ENCODE measurements at places on chromosomes 2 and 18.
A peak's percentile ranks its signal among the peaks of the same experiment; 100 is the strongest.

DNA sequence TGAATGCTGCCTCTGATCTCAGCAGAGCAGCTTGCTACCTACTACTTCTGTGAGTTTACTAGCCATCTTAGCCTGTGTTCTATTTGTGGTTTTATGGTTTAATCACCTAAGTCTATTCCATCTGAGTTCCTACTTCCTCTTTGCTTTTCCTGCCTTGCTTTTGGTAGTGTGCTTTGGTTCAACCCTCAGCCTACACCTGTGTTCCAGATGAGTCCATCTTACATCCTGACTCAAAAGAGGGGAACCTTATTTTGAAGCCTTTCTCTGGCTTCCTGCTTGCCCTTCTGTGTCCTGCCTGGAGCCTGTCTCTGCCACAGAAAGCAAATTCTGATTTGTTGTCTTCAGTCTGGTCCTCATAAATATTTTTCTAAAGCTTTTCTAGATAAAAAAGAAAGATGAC lies 530.3 kb upstream of the MEX3C start:
- peak; percentile 87 for DNase-seq

DNA sequence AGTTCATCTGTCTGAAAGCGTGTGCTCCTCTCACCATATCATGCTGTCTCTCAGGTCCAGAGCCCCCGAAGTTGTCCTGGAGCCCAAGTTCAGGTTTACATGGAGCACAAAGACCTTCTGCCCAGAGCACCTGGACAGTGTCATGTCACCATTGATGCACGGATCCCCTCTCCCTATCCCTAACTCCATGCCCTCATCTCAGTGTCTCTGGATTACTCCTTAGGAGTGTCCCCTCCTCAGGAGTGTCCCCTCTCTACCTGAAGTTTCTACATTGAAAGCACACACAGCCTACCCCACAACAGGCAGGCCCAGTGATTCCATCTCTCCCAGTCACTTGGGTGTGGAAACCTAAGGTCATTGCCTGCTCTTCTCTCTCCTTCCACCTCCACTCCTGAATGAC lies 144.1 kb upstream of the NCKAP5 start:
- no peak for DNase-seq

DNA sequence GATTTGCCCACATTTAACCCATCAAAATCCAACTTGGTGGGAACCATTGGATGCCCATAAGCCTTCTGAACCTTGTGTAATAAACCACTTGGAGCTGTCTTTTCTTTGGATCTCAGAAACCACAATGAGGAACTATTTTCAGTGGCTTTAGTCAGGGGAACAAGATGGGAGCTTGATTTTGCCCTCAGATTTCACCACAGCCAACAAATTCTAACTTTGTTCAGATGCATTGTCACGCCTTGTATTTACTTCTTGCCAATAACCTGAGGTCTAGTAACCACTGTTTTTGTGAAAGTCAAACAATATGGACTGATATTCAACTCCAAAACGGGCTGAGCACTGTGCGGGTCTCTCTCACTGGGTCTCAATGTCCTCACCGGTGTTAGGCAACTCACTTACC lies 508.2 kb downstream of the TNS1 start:
- DNase-seq = no peak

DNA sequence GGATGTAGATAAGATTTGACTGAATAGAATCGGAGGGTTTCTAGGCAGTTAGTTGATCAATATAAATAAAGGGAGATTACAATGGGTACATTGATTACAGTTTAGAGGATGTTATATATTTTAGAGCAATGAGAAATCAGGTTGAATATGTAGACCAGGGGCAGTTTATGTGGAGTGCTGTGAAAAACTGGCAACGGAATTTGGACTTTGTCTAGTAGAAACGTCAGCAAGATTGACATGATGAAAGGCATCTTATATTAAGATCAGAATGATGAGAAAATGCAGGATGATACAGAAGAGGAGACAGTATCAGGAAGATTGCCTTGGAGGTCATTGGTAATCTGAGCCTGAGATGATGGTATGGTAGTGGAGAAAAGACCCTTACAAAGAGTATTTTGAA lies 39.9 kb downstream of the RAB10 start:
- no peak for DNase-seq

DNA sequence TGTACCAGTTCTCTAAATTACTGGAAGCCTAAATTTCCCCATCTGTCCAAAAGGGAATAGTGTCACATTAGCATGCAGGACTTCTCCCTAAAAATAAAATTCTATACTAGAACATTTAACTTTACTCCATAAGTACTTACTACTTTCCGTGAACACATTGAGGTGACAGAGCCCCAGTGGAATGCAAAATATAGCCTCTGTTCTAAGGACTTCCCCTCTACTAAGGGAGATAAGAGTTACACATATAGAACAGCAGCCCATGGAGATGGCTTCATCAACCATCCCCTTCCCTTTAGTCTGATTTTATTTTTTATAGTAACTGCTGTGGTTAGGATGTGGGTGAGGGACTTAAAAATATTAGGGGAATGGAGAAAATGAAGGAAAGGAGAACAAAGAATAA lies 68.9 kb upstream of the STPG4 start:
- no peak for DNase-seq

DNA sequence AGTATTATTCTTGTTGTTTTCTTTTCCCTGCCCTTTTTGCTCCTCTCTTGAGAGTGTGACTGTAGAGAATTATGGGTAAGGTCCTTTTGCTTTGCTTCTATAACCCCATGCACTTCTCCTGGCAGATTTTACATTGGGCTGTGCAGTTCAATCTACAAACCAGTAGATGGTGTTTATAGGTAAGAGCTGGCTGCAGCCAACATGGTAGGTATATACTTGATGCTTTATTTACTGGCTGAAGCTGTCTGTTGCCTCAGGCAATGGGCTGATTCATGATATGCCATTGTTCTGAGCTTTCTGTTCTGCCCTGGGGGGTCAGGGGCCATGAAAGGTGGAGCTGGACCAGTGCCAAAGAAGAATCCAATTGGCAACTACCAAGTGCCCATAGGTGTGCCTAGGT lies 48.3 kb upstream of the MYL1 start:
- DNase-seq = peak; percentile 17

- DNase-seq = no peak
Observed at GRCh38 chr2:138279871-138280270, 221.7 kb upstream of the SPOPL start.

- no peak for DNase-seq
Observed at GRCh38 chr2:165251366-165251765, 12.2 kb downstream of the SCN2A start.

GRCh38 chr18:11785444-11786055 lies 65.7 kb upstream of the CHMP1B start:
- DNase-seq = no peak
